ENCODE measurements at places on chromosomes 12 and 14.

DNA sequence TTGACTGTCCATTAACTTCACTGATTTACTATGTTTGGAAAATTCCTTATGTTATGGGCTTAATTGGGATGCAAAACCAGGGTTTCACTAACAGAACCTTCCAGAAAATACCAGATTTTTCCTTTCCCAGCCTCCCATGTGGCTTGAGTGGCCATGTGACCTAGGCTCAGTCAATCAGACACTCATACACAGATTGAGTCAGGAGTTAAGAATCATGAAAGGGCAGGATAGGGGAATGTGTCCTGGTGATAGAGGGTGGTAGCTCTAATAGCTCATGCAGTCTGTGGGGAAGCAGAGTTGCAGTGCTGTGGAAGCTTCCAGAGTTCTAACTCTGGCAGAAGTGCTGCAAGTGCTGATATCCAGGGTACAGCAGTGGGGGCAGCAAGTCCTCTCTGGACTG, 134.1 kb upstream of the IFNG-AS1 start:
- no peak for DNase-seq

DNA sequence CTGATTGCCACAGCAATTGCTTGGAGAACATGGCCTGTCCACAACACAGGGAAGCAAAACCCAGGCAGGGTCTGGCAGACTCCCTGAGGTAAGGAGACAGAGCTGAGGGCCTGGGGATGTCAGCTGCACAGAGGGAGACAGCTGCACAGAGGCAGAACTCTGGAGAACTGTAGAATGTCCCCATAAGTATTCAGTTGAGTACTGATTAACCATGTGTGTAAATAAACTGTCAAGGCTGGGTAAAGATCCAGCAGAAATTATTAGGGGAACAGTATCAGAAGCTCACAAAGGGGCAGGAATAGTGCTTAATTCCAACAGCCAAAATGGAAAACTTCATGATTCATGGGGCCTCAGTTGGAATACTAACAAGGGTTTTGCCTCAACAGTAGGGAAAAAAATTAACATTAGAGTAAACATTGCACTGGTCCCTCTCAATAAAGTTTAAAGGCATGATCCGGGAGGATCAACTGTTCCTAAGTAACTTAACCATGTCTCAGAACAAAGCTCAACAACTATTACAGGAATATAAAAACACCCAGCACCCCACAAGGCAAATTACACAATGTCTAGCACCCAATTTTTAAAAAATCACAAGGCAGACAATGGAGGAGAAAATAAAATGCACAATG, 201.3 kb upstream of the RASSF8 start:
- no peak for DNase-seq

DNA sequence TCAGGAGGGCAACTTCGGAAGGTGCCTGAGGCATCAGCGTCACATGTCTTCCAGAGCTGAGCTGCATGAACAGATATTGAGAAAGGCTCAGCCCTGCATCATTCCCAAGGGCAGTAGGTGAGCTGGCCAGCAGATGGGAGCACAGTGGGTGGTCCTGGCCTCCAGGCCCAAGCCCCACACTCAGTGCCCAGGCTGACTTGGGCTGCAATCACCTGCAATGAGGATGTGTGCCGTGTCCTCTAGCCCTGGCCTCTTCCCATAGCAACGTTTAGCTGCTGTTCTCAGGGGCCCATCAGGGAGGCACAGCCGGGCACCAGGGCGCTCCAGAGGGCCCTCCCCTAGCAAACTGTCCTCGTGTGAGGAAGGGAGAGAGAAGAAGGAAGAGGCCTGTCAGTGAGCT, 32.0 kb downstream of the TEP1 start:
- no peak for DNase-seq

DNA sequence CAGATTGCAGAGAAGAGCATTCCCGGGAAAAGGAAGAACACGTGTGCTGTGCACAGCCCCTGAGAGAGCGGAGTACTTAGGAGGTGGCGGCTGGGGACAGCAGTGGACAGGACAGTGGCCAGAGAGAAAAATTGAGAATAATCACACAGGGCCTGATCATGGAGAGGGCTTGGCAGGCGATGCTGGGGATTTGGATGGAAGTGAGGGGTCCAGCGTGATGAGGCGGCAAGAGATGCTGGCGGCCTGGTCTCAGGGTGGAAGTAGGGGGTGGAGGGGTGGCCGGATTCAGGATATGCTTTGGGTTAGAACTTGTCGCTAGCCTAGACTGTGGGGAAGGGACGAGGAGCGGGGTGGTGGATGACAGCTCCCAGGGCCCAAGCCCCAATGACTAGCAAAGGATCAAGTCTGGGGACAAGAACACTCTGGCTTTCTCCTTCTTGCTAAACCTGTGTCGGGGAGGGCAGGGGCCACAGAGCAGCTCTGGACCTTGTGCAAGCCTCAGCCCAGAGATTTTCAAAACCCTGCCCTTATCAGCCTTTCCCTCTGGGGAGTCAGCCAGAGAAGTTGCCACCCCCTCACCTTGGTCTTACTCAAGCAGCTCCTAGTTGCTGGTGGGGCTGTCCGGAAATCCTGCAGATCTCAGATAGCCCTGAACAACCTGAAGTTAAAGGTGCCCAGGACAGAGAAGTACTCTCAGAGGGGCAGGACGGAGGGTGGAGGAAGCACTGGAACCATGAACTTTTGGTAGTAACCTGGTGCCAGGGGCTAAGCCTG, 1.3 kb downstream of the HVCN1 start:
- DNase-seq: no peak

DNA sequence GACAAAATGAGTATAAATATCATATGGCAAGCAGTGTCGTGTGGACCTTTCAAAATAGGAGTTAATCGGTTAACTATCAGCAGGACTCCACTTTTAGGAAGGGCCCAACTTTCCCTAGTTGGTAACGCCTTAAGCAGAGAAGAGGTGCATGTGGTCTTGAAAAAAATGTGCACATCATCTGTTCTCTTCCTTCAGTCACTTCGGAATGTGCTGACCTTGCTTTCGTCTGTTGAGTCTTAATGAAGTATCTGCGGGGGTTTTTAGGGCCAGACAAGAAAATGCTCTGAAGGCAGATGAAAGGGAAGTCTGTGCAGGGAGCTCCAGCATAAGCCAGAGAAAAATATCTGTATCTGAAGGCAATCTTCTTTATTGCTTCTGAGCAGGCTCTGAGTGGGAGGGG, 185.2 kb downstream of the AEBP2 start:
- DNase-seq: no peak

Data from lower leg skin (tissue), 4 donors.